ENCODE measurements at places on chromosomes 2 and 18.

- DNase-seq, result no peak
These were observed 95.7 kb downstream of the MAIP1 start for GRCh38 chr2:200050921-200051610.

GRCh38 chr2:9280224-9280623 is 73.6 kb downstream of the ASAP2 start:
- no peak for DNase-seq

- DNase-seq, result peak; percentile 100
These were observed 97.9 kb upstream of the SERTAD2 start for GRCh38 chr2:64751286-64752260.

DNA sequence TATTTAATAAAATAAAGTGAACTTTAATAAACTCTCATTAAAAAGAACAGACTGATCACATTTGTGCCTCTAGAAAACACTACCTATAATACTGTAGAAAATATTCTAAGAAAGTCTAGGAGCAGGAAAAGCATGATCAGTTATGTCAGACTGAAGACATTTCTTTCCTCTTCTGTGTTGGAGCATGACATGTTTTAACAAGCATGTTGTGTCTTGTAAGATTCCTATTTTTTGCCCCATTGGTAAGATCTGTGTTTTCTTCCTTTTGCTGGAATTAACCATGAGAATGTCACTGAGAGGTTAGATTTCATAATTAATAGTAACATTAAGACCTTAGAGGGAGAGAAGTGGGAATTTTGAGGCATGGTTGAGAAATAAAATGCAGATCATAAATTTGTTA is 27.7 kb downstream of the LAMA3 start:
- no peak for DNase-seq

GRCh38 chr2:86396291-86396785 is 44.8 kb upstream of the KDM3A start:
- no peak for DNase-seq

- peak; percentile 77 for DNase-seq
These were observed 42.3 kb downstream of the SULT1C2 start for GRCh38 chr2:108330979-108331378.

DNA sequence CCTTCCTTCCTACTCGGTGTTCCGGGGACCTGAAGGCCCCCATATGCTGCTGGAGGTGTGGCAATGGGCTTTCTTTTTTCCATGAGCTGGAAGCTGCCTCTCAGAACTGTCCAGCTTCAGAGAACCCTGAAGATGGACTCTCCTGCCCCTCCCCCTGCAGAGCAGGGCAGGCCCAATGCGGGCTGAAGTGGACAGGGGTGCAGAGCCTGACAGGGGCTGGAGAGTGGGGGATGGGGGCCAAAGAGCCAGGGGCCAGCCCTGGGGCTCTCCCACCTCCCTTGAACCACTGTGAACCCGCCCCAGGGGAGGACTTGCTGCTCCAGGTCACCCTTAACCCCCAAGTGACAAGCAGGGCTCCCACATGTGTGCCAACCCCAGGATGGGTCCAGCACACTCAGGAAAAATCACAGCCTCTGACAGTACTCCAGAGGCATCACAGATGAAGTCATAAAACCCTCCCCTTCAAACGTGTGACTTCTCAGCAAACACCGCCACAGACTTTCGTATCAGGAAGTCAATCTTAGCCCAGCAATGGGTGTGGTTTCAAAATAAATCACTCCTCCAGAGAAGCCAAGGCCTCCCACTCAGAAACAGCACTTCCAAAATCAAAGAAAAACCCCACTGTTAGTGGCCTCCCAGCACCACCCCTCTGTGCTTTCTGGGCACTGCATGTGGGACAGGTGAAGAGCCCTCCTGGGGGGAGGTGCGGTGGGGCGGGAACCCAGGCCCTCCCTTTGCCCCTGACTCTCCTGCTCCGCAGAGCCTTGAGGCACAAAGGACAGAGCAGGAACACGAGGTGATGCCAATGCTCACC is 135.8 kb downstream of the HDAC4 start:
- peak; percentile 88 for DNase-seq

DNA sequence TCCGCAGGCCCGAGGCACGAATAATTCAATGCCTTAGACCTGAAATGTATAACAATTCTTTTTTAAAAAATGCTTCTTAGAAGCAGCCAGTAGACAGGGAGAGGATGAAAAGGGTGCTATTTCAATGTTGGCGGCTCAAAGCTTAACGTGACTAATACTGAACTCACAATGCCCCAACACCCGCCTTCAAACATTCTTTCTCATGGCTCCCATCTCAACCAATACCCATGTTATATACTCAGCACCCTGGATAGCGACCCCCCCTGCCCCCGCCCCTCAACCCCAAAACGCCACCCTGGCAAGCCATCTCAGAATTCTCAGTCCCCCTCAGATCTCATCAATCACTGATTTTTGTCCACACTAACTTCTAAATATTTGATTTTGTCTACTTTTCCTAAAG is 4.4 kb downstream of the FBXO41 start:
- DNase-seq, result no peak

GRCh38 chr18:57084331-57085271 is 62.3 kb upstream of the BOD1L2 start:
- no peak for DNase-seq

- no peak for DNase-seq
These were observed 200.0 kb downstream of the TWIST2 start for GRCh38 chr2:239047861-239048260.

DNA sequence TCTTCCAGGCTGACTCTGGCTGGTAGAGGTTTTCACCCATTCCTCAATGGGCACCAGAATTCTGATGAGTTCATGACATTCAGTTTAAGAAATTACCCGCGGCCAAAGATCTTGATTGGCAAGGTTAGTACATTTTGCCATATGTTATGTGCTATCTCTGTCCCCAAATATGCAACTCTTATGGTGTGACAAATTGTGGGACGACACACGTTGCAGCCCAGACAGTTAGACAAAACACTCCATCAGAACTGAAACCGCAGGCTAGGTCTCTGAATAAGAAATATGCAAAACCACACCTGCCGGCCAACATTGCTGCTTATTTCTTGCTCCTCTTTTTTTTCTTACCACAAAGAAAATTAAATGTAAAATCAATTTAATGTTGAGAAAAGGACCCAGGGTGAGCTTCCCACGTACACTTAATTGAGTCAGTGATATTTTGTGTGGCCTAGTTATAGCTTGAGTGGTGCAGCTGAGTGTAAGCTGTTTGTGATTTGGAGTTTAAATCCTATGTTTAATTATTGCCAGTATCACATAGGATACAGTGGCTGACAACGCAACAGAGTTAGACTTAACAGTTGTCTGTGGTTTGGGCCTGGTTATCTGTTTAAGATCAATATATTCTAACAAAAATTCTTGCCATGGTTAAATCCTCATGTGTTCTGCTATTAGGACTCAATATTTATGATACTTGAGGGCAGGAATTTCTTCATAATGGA is 35.7 kb upstream of the LTBP1 start:
- no peak for DNase-seq

GRCh38 chr2:120526997-120527945 is 181.3 kb downstream of the INHBB start:
- no peak for DNase-seq

DNA sequence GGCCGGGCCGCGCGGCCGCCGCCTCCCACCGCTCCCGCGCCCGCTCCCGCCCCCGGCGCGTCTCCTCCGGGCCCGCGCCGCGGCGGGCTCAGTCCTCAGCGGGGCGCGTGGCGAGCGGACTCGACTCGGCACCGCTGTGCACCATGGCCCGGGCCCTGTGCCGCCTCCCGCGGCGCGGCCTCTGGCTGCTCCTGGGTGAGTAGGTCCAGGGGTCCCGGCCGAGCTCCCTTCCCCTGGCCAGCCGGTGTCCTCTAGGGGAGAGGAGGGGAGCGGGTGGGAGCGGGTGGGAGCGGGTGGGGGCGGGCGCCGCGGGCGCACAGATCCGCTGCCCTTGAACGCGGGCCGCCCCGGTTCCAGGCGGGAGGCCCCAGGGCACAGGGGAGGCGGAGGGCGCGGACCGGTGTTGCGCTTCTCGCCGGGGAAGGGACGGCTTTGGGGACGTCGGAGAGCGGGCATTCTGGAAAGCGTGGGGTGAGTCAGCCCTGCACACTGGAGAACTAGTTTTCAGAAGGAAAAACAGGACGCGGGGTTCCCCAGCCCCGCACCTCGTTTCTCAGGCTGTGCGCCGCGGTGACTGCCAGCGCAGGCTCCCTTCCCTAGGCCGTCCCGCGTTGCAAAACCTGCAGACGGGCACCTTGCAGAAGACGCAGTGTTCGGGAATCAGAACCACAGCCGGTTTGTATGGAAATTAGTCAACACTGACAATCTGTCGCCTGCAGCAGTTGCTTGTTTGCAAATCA is at the start of gene RAMP1:
TSS of gene RAMP1 (plus strand) at position 91 of the 740 bp plus-strand sequence. CDS start at position 144, 53 bp downstream.
- DNase-seq, result no peak

DNA sequence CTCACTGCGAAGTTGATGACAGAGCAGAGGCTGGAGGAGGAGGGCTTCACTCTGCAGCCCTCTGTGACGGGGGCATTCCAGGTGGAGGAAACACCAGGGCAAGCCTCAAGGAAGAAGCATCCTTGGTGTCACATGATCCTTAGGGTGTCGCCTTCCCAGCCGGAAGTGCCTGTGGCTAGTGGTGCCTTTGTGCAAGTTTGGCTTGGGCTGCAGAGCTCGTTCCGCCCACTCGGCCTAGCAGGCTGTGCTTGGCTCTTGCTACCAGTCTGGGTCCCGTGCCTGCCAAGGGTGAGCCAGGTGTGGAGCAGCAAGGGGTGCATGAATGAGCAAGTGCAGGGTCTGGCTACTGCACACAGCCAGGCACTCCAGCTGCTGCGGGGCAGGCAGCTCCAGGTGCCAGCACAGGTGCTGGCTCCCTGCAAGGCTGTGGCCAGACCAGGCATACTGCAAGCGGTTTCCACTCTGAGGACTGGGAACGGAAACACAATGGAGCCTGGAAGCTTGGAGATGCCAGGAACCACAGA is 325.3 kb upstream of the SMIM21 start:
- DNase-seq, result no peak

GRCh38 chr2:152609154-152609553 is 108.1 kb downstream of the PRPF40A start:
- DNase-seq, result no peak

GRCh38 chr2:171323971-171324528 is 109.7 kb downstream of the METTL8 start:
- no peak for DNase-seq

DNA sequence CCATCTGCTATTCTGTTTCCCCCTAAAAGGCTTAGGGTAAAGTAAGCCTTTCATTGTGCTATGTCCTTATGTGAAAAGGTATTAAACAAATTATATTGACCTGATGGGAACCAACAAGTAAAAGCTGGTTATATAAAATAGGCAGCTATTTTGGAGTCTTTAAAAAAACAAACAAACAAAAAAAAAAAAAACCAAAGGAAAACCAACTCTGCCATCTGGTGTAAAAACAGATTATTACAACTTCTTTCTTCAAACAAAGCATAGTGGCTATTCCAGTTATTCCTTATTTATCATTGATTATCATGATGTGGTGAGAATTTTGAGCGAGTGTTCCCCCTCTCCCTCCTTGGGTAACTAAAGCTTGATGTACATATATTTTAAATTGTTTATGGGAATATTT is 122.3 kb upstream of the FHL2 start:
- DNase-seq, result no peak

GRCh38 chr2:214810671-214811070 is 1.2 kb upstream of the BARD1 start:
- no peak for DNase-seq

DNA sequence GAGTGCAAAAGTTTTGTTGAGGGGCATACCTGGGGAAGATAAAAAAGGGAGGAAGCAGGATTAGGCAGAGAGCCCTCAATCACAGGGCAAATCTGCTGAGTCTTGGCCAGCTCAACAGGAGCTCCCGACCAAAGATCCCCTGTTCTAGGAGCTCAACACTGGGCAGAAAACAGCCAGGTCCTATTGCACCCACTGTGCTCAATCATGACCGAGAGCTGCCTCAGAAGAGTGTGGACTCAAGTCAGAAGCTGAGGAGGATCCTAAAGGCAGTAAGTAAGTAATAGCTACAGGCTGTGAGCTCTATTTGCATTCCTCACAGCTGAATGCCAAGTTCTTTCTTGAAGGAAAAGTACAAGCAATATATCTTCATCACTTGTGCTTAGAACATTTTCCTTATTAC is 334.4 kb upstream of the NRP2 start:
- DNase-seq, result no peak

- no peak for DNase-seq
These were observed 153.3 kb downstream of the RNF144A start for GRCh38 chr2:7070483-7070882.

GRCh38 chr18:45488645-45489044 is 126.6 kb upstream of the SLC14A2 start:
- no peak for DNase-seq

DNA sequence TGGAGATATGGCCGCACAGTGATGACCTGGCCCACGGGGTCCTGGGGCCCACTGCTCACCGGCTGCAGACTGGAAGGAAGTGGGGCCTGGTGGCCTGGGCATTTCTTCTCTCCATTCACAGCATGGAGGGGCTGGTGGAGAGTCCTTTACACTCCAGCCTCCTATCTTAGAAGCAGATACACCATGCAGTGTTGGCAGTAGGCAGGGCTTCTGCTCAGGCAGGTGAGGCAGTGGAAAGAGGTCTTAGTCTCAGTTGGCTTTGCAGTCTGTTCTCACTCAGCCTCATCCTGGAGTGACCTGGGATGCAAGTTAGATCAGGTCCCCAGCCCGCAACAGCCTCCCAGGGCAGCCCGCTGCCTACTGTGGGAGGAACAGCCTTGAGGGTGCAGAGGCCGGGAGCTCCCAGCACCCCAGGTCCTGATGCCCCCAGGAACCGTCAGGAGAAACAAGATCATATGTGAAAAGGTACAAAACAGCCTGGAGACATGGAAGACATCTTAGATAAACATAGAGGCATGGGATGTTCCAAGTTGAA is 45.8 kb upstream of the OTOS start:
- DNase-seq, result no peak

DNA sequence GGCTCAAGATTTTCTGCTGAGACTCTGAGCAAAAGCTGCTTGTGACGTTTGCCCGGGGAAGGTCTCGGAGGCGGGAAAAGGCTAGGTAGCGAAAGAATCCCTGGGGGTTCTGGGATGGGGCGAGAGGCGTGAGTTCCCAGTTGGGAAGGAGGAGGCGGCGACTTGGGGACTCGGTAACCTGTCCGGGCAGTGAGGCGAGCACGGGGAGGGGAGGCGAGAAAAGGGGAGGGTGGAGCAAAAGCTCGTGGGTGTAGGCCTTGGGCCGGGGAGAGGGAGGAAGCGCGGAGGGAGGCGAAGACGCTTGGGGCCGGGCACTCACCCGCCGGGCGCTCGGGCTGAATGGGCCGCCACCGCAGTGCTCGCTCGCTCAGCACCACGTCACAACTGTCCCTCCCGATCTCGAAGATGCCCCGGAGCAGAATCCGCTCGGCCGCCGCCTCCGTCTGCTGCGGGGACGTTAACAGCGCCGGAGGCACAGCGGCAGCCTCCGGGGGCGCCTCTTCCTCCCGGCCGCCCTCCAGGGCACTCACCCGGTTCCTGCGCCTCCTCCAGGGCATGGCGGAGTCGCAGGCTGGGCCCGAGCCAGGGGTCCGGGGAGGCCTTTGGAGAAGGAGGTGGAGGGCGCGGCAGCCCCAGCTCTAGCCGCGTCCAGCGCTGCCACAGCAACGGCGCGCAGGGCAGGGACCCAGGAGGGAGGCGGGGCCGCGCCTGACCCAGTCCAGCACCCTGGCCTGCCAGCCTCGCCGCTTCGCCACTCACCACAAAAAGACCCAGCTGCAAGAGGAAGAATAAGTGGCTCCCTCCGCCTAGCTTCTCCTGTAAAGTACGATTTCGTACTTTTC is at the start of gene CERKL:
TSS of gene CERKL (minus strand) at position 656 of the 842 bp plus-strand sequence. CDS start at position 557, 99 bp downstream.
- DNase-seq, result peak; percentile 11

All from fibroblast of skin of right biceps (primary cell).